ENCODE measurements at places on chromosomes 2 and 18.

GRCh38 chr2:239369631-239370161 is 31.1 kb downstream of the HDAC4 start:
- DNase-seq = peak; percentile 27

GRCh38 chr2:239920693-239921365 is 104.3 kb downstream of the NDUFA10 start:
- DNase-seq = no peak

- DNase-seq = no peak
Measured at GRCh38 chr18:5894611-5895298, 567 bp downstream of the TMEM200C start.

DNA sequence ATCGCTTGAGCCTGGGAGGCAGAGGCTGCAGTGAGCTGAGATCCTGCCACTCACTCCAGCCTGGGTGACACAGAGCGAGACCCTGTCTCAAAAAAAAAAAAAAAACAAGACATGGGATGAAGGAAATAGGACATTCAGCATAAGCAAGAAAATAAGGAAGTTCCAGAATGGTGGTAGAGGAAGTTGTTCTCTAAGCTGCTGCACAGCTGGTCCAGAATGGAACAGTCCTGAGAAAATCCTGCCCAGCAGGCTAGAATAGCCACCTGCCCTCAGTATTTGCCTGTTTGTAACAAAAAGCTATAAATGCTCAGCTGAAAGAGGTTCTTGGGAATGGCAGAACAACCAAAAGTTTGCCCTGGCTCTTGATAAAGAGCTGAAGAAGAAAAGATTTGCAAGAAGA is 11.1 kb upstream of the MAPRE3 start:
- no peak for DNase-seq

GRCh38 chr2:43159797-43160196 is 66.6 kb downstream of the ZFP36L2 start:
- no peak for DNase-seq

DNA sequence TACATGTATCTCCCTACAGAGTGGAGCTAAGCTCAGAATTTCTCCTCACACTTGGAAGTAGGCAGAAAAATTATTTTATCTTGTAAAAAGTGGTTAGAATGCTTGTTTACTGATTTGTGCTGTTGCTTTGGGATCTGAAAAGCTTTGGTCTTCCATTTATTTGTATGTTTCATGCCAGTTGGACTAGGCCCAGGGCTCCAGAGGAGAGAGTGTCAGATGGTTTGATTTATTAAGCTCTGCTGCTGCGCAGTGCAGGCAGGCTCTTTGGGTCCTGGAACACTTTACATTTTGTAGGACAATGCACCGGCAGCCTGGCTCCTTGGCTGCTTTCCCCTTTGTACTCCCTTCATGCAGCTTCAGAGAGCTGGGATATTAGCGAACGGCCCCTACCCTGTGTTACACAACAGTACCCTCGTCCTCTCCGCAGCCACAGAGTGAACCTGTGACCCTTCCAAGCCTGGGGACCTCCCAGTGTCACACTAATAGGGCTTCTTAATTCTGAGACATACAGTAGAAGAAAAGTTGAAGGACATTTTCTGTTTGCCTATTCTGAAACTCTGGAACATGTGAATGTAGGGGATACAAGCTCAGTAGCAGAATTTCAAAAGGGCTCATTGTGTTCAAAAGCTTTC is 56.7 kb upstream of the EML6 start:
- no peak for DNase-seq

DNA sequence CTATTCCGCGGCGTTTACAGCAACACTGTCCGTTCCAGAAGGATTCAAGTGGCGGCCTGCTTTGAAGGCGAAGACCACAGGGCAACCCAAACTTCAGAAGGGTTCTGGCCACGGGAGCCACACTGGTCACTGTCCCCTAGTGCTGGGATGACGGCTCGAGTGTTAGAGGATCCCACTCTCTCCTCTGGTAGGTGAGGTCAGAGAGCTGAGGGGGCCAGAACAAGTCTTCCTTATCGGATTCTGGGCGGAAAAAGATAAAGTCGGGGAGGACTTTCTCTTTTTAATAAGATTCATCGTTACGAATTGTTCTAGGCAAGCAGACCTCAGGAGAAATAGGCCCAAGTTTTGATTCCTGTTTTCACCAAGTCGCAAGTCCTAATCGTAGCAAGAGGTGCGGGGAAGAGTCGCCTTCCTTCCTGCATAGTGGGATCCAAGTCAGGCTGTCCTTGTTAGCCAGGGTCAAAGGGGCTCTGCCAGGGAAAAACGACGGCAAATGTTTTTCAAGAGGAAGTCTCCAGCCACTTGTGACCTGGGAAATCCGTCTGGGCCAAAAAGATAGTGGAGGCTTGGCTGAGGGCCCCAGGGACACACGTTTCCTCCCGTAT is 864 bp upstream of the MYL12A start:
- no peak for DNase-seq

DNA sequence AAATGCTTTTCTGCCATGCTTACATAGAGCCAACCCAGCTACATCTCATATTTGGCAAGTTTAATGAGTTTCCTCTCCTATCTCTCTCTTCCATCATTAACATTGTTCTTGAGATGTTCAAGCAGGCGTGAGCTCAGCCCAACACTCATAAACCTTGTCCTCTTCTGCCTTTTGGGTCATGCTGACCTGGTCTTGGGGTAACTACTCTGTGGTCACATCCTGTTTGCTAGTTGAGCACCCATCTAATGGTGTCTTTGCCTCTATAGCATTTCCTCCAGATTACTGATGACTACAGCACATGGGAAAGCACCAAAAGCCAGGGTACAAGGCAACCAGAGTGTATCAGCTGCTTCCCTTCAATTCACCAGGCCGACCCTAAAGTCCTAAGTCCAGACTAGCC is 366.9 kb upstream of the HNRNPA3 start:
- no peak for DNase-seq

All from stimulated activated CD8-positive, alpha-beta memory T cell treated with anti-CD3 and anti-CD28 coated beads, Interleukin-15, amount 100 ng/mL, for 4 hours (primary cell).